ENCODE measurements at places on chromosomes 3 and 15.

- DNase-seq = no peak
These were observed 239.1 kb downstream of the MCTP2 start for GRCh38 chr15:94470492-94470891.

DNA sequence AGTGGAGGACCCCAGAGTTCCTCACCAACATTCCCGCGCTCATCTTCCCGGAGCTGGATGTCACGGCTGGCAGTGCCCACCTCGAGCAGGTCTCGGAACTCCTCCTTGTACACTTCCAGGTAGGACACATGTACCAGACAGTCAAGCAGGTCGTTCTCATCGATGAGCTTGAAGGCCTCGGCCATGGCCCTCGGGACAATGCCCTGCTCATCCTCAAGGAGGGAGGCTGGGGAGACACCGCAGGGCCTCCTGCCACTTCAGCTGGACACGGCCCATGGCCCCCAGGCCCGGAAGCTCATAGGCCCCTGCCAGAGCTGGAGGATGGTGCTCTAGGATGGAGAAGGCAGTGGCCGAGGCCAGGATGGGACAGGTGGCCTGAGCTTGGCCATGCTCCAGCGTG is 5.6 kb downstream of the KIF7 start:
- DNase-seq = no peak

DNA sequence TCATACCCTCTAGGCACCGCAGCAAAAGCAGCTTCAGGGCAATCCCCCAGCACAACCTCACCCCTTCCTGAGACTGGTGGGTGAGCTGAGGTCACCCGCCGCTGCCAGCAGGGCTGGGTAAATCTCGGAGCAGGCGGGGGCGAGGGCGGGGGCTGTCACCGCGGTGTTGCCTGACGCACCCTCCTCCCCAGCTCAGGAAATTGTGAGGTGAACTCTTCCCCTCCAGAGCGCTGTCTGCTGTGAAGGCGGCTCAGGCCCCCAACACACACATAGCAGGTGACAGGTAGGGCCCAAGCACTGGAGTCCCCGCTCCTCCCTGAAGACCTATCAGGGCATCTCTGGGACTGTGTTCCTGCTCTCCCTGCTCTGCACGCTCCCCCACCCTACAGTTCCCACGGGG is 30.2 kb upstream of the FURIN start:
- DNase-seq = peak; percentile 88

GRCh38 chr15:26767169-26767670 is 5.6 kb downstream of the GABRB3 start:
- no peak for DNase-seq

DNA sequence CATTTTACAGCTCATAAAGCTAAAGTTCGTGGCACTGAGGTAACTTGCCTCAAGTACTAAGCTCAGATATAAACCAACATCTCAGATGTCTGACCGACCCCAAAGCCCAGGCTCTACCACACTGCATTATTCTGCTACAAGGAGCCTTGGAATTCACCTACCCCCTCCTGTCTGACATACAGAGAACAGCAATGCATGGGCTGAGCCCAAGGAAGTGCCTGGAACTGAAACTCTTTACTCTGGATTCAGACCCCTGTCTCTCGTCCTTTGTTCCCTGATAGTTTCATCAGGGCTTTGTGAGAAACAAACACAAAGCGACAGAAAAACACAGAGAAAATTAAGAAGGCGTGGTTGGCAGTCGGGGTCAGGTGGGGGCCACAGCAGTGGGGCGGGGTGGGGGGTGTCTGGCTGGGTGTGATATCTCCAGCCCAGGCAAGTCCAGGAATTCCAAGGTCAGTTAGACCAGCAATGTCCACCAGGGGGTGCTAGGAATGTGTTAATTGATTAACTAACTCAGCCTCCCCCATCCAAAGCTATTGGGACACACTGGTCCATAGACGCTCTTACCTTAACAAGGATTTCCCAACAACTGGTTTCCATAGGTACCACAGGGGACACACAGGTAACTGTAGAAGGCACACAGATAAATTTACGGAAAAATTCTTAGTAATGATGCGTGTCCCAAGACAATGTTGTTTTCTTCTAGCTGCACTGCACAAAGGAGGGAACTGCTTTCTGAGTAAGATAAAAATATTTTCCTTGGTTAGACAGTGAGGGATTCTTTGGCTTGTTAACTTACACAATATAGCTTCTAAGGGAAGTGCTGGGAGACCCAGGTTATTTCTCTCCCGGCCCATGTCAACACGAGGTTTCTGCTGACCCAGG is 18.8 kb upstream of the SSUH2 start:
- DNase-seq = peak; percentile 10

Data from stimulated activated CD4-positive, alpha-beta T cell treated with anti-CD3 and anti-CD28 coated beads, Interleukin-2, amount 100 ng/mL, for 4 hours (primary cell).